ENCODE measurements at places on chromosomes 11 and 22. TPM values are rescaled to one million over a fixed set of nuclear protein-coding genes. Genes with fewer than 3 reads are reported as not detected.

DNA sequence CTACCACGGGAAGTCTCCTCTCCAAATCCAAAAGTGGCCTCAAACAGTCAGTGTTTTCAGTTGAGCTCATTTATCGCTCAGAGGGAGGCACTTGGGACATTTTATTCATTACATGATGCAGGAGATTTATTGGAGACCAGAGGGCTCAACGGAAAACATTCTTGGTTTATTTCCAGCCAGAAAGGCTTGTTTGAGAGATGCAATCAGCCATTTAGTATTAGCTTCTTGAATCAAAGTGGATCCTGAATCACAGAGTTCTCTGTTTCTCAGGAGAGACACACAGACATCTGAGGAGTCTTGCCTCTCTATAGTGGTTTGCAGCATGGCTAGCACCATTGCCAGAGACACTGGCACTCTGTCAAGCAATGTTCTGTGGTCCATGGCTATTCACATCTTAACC is 31.5 kb downstream of the CD44 start:
- DNase-seq, result no peak

DNA sequence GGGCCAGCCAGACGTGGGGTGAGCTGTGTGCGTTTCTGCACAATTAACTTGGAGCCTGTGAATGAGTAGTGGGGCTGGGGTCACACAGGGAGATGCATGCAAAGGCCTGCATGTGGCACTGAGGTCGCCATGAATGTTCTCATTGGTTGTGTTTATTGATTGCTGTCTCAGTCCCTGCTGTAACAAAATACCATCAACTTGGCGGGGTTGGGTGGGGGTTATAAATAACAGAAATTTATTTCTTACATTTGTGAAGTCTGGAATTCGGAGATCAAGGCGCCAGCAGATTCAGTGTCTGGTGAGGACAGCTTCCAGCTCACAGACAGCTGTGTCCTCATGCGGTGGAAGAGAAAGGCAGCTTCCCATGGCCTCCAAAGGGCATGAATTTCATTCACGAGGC is 29.3 kb upstream of the PHF21B start:
- no peak for DNase-seq

GRCh38 chr11:96227244-96227643 is 115.8 kb downstream of the MAML2 start:
- no peak for DNase-seq

GRCh38 chr11:111406589-111406988 is 27.5 kb upstream of the POU2AF1 start:
- DNase-seq, result no peak

The RIN1 gene
- total RNA-seq, result 1.4 TPM

- DNase-seq, result no peak
Observed at GRCh38 chr11:69009441-69010211, 3.4 kb downstream of the MRGPRF start.

- DNase-seq, result no peak
Observed at GRCh38 chr11:69144316-69145049, 11.3 kb upstream of the SMIM38 start.

GRCh38 chr11:19389787-19390303 is 149.1 kb upstream of the E2F8 start:
- DNase-seq, result no peak

GRCh38 chr11:102276362-102276761 is 40.9 kb upstream of the BIRC3 start:
- no peak for DNase-seq

GRCh38 chr11:19715373-19715772 is 2.7 kb downstream of the NAV2 start:
- no peak for DNase-seq

All from activated T-cell treated with anti-CD3 and anti-CD28 coated beads, Interleukin-2, amount 50 U/mL, for 4 hours (primary cell).